ENCODE measurements at places on chromosomes 12 and 14. TPM values are rescaled to one million over a fixed set of nuclear protein-coding genes. Genes with fewer than 3 reads are reported as not detected.

DNA sequence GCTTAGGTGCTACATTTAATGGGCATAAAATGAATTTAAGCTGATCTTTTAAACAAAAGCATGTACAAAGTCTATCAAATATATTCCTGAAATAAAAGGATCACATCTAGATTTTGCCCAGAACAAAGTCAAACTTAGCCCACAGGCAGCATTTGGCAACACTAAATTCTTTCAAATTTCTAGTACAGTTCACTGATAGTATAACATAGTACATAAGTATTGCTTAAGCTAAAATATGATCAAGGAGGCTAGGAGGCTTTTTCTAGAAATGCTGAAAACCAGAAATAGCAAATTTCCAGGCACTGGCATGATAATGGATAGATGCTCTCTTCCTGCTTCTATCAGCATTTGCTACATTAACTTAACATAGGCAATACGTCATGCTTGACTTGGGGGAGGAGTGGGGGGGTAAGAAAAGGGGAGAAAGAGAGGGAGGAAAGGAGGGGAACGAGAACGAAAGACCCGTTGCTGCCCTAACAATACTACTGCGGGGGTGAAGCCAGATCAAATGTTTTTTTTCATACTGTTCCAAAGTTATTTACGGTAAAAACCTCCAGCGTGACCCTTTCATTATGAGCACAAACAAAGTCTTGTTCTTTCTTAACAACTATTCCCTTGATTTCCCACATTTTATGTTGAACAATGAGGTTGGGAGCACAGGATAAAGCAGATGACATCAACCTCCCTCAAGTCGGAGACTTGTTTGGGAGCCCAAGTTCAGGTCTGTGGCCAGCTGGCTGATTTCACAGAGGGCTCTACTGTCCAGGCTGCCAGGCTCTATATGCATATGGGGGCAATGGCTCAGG, 10.6 kb downstream of the TMED10 start:
- no peaks in the 10 kb centered on the region for H3K27me3 ChIP-seq
- peaks cover 8% of the 10 kb centered on the region for H3K36me3 ChIP-seq
- peaks cover 43% of the 10 kb centered on the region for H3K4me1 ChIP-seq

The KRT78 gene
- not detected for total RNA-seq

- no peak overlapping the region for H3K4me3 ChIP-seq
- no peak overlapping the region for H3K27ac ChIP-seq
- no peaks in the 10 kb centered on the region for H3K4me1 ChIP-seq
- H3K27me3 ChIP-seq, result no peaks in the 10 kb centered on the region
- H3K36me3 ChIP-seq, result no peaks in the 10 kb centered on the region
These were observed 876.3 kb upstream of the FOXG1 start for GRCh38 chr14:27890259-27890658.

DNA sequence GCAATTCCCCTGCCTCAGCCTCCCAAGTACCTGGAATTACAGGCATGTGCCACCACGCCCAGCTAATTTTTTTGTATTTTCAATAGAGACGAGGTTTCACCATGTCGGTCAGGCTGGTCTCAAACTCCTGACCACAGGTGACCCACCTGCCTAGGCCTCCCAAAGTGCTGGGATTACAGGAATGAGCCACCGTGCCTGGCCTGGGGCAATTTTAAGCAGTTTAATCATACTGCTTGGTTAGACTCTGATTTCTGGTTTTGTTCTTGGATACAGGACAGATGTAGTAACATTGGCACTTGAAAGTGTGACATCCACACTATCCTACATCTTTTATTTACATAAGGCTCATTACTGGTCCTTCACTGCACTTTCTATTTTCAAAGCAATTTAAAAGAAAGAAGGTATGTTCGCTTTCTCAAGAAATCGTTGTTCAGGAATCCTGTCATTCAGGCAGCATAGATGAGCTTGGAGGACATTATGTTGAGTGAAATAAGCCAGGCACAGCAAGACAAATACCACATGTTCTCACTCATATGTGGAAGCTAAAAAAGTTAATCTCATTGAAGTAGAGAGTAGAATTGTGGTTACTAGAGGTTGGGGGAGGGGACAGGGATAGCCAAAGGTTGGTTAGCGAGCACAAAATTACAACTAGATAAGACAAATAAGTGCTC, 4.0 kb upstream of the NUAK1 start:
- no peak overlapping the region for H3K27ac ChIP-seq
- peaks cover 19% of the 10 kb centered on the region for H3K36me3 ChIP-seq
- peaks cover 60% of the 10 kb centered on the region for H3K4me1 ChIP-seq
- DNase-seq, result no peak
- no peaks in the 10 kb centered on the region for H3K27me3 ChIP-seq

GRCh38 chr14:52922656-52923055, 28.2 kb downstream of the FERMT2 start:
- peak; percentile 77 for DNase-seq
- H3K27me3 ChIP-seq, result peaks cover 3% of the 10 kb centered on the region
- peaks cover 15% of the 10 kb centered on the region for H3K36me3 ChIP-seq
- H3K4me1 ChIP-seq, result peaks cover 92% of the 10 kb centered on the region
- peak overlapping the region; percentile 27 for H3K4me3 ChIP-seq

The KCNJ8 gene
- 0.72 TPM for total RNA-seq

- no peak overlapping the region for H3K4me3 ChIP-seq
- H3K4me1 ChIP-seq, result peaks cover 40% of the 10 kb centered on the region
- no peaks in the 10 kb centered on the region for H3K27me3 ChIP-seq
- no peak for DNase-seq
These were observed 368.2 kb upstream of the PRICKLE1 start for GRCh38 chr12:42957561-42958290.

The HCFC2 gene
- total RNA-seq, result 22.0 TPM

The PRMT5 gene
- total RNA-seq, result 107 TPM

- H3K27ac ChIP-seq, result no peak overlapping the region
- DNase-seq, result no peak
- H3K4me3 ChIP-seq, result no peak overlapping the region
- H3K36me3 ChIP-seq, result peaks cover 4% of the 10 kb centered on the region
These were observed 413.2 kb downstream of the FLRT2 start for GRCh38 chr14:85943192-85943591.

GRCh38 chr12:27604431-27604830, 80.4 kb downstream of the PPFIBP1 start:
- H3K27ac ChIP-seq, result no peak overlapping the region
- H3K36me3 ChIP-seq, result peaks cover 30% of the 10 kb centered on the region
- DNase-seq, result no peak
- H3K27me3 ChIP-seq, result no peaks in the 10 kb centered on the region

- no peak overlapping the region for H3K4me3 ChIP-seq
- peaks cover 3% of the 10 kb centered on the region for H3K27me3 ChIP-seq
- H3K4me1 ChIP-seq, result peaks cover 62% of the 10 kb centered on the region
- DNase-seq, result no peak
- H3K27ac ChIP-seq, result peak overlapping the region; percentile 62
- peaks cover 36% of the 10 kb centered on the region for H3K36me3 ChIP-seq
These were observed 12.7 kb downstream of the SAMD4A start for GRCh38 chr14:54579621-54580020.

DNA sequence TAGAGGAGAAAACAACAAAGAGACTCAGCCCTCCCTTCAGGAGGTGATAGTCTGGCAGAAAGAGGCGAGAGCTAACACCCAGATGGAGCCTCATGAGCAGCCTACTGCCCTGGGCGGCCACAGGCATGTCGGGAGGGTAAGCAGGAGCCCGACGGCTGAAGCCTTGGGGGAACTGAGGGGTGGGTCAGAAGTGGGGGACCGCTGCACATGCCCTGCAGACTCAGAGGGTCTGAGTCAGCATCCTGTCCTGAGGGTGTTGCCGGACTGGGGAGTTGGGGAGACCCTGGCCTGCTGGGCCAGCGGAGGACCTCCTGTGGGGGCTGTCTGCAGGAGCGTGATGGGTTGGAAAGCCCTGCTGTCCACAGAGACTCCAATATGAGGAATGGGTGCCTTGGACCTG, 15.9 kb upstream of the INF2 start:
- no peak for DNase-seq
- H3K4me3 ChIP-seq, result no peak overlapping the region
- H3K4me1 ChIP-seq, result peaks cover 8% of the 10 kb centered on the region
